Activated CD8-positive, alpha-beta memory T cell treated with anti-CD3 and anti-CD28 coated beads for 48 hours (primary cell): ENCODE measurements at places on chromosomes 4 and X.

- no peak for DNase-seq
Observed at GRCh38 chr4:182531555-182532162, 288.5 kb downstream of the TENM3 start.

GRCh38 chrX:106404512-106404911, 207.3 kb upstream of the RADX start:
- DNase-seq = no peak

GRCh38 chrX:123822965-123823364, 36.9 kb upstream of the XIAP start:
- DNase-seq = no peak

GRCh38 chr4:5894266-5894665, 1.4 kb upstream of the CRMP1 start:
- no peak for DNase-seq

GRCh38 chr4:176753049-176753448, 39.7 kb downstream of the VEGFC start:
- no peak for DNase-seq

GRCh38 chr4:13659341-13660070, 32.0 kb upstream of the BOD1L1 start:
- no peak for DNase-seq

DNA sequence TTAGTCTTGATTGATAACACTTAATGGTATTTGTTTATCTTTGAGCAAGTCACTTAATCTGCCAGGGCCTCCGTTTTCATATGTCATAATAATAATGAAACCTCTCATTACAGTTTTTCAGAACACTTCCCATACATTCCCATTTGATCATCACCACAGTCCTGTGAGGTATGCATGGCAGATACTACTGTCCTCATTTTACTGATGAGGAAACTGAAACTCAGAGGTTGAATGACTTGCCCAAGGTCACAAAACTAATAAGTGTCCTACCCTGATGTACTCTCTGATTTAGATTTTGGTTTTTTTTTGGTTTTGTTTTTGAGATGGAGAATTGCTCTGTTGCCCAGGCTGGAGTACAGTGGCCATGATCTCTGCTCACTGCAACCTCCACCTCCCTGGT, 25.7 kb downstream of the ZFX start:
- DNase-seq = no peak

DNA sequence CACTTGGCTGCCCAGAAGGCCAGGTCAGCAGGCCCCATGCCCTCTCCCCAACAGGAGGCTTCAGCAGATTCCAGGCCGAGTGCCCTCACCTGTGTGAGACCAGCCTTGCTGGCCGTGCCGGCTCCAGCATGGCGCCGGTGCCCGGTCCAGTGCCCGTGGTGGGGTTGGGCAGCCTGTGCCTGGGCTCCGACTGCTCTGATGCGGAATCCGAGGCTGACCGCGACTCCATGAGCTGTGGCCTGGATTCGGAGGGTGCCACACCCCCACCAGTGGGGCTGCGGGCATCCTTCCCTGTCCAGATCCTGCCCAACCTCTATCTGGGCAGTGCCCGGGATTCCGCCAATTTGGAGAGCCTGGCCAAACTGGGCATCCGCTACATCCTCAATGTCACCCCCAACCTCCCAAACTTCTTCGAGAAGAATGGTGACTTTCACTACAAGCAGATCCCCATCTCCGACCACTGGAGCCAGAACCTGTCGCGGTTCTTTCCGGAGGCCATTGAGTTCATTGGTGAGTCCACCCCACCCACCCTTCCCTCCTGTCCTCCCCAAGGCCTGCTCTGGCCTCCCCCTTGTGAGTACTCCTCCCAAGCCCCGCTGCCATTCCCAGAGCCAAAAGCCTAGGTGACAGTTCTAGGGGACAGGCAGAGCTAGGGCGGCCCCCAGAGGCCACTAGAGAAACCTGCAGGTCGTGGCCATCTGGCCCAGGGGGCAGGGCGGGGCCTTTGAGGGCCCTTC, 2.3 kb downstream of the DUSP9 start:
- no peak for DNase-seq

DNA sequence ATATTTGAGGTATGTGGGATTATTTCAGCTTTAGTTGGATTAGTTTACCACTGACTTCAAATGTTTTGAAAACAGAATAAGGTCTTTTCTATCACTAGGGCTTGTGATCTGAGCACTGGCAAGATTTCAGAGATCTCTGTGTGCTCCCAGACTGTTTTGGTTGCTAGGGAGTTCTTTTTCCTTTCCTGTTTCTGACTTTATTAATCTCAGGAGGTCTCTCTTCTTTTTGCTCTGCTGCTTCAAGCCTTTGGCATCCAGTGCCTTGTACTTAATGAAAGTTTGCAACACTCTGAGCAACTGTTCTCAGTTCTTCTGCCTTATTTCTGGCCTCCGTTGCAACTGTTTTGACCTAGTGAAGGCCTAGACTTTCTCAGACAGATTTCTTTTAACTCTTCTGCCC, 32.1 kb upstream of the PAQR3 start:
- no peak for DNase-seq

DNA sequence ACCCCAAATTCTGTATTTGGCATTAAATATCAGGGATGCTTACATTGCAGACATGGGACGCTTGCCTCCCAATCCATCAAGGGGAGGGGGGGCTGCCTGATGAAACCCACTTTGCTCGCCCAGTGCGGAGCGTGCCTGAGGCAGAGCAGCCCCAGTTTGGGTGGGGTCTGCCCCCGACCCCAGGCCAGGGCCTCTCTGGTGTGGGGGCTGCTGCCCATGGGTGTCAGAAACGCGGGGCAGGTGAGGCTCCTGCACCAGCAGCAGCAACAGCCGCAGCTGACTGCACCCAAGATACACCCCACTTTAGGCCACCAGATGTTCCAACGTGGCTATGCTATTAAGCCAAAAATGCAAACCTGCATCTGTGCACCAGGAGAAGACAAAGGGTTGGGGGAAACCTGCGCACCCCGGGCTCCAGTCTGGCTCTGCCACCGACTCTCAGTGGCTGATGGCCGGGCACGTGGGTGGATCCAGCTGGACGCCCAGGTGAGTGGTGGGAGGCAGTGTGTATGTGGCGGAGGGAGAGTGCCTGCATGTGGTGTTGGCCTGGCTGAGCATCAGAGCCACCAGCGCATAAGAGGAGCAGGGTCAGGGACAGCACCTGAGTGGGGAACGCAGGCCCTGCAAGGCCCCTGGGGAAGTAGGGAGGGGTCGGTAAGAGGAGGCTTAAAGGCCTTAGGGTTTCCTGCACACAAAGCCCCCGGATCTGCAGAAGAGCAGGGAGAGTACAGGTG, 86.2 kb downstream of the ABLIM2 start:
- DNase-seq = no peak

- no peak for DNase-seq
Observed at GRCh38 chrX:96438803-96439202, 245.8 kb upstream of the DIAPH2 start.

- DNase-seq = no peak
Observed at GRCh38 chrX:138519296-138519695, 192.2 kb downstream of the FGF13 start.

GRCh38 chr4:121299367-121299766, 81.5 kb downstream of the QRFPR start:
- no peak for DNase-seq

- DNase-seq = no peak
Observed at GRCh38 chr4:73948291-73948690, 33.5 kb downstream of the PF4 start.

- DNase-seq = no peak
Observed at GRCh38 chrX:143165778-143166177, 140.1 kb downstream of the SPANXN4 start.

DNA sequence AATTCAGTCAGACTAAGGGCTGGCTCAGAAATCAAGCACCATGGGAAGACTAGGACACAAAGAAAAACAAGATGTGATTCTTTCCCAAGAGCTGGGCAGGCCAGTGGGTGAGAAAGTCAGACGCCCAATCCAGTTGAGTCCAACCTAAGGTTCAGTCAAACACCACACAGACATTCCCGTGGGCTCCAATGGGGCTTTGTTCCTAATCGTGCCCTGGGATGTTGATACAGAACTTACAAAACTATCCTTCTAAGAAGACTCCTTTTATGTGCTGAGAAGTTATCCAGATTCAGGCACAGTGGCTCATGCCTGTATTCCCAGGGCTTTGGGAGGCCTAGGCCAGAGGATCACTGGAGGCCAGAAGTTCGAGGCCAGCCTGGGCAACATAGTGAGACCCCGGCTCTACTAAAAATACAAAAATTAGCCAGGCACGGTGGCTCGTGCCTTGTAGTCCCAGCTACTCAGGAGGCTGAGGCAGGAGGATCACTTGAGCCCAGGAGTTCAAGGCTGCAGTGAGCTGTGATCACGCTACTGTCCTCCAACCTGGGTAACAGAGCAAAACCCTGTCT, 3.7 kb downstream of the BLOC1S4 start:
- no peak for DNase-seq
